CD4-positive, alpha-beta T cell treated with Interleukin-12 subunit alpha and Interleukin-12 subunit beta, for 1 hour (primary cell): ENCODE measurements at places on chromosomes 7 and 10.

DNA sequence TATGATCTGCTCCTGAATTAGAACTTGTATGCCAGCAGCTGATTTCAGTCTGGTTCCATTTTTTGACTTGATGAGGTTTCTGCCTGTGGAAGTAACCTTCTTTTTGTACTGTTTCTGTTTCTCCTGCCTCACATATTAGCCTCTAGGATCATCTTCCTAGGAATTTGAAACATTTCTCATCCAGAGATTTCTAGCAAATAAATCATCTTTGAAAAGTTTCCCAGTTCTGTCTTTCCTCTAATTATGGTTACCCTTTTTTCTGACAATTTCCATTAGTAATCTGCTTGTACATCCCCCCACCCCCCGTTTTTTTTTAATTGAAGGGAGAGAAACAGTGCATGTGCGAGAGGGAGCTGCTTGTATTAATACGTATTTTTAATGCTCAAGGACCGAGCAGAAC, 92.2 kb downstream of the NRF1 start:
- DNase-seq = no peak

GRCh38 chr10:96365571-96365970, 6.8 kb upstream of the OPALIN start:
- DNase-seq = no peak

GRCh38 chr7:12158334-12159060, 52.6 kb upstream of the TMEM106B start:
- no peak for DNase-seq

GRCh38 chr7:141679014-141679413, 23.0 kb downstream of the DENND11 start:
- DNase-seq = no peak

- DNase-seq = no peak
Measured at GRCh38 chr7:84317536-84317935, 122.9 kb upstream of the SEMA3A start.

DNA sequence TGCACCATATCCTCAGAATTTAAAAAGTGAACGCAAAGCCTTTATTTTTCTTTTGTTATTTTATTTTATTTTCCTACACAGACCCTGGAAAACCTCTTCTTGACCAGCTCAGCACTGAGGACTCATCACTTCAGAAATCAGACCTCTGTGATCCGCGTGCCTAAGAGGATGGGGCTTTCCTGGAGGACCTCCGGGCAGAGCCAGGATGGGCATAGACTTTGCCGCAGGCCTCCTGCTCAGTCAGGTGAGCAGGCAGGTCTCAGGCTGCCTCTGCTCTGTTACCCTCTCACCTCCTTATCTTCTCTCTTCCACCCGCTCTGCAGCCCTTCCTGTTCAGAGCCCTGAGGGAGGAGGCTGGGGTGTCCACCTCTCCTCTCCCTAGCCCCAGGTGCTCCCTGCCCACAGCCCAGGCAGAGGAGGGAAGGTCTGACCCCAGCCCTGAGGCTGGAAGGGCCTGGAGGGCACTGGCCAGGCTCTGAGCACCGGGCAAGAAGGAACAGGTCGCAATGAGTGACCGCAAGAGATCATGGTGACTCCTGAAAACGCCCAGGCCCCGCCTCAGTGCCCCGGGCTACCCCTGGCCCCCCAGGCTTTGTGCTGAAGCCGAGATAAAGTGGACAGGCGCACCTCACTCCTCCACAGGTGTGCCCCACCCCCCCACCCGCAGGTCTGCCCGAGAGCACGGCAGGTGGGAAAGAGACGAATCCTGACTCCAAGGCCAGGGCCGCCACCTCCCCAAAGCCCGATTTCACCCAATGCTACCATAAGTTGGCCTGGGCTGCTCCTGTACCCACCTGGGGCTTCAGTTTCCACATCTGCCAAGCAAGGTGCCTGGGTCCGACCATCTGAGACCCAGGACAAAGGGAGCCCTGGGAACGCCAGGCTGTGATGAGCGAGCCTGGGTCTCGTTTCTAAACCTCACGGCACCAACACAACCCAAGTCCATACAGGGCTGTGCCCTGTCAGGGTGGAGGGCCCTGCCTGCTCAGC, 2.8 kb downstream of the CALML5 start:
- DNase-seq = no peak
